Stimulated activated CD8-positive, alpha-beta memory T cell treated with anti-CD3 and anti-CD28 coated beads, Interleukin-15, amount 100 ng/mL, for 24 hours (primary cell): ENCODE measurements at places on chromosomes 3 and 15.

GRCh38 chr3:87175732-87176131 is 51.4 kb upstream of the CHMP2B start:
- DNase-seq: no peak

DNA sequence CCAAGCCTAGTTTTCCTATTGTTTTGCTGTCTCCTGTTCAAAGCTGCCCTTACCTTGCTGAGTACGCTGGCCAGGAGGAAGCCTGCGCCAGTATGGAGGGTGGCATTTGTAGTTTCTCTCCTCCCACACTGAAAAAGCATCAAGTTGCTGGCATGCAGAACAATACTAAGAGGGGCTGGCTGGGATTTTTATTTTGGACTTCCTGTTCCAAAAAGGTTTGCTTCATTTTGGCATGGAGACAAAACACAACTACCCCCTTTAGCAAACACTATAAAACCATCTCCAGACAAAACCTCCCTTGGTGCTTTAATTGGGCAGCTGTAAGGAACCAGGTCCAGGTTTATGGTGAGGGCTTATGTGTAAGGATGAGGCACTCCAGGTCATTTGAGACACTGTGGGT is 457.6 kb downstream of the PDCD6IP start:
- no peak for DNase-seq

DNA sequence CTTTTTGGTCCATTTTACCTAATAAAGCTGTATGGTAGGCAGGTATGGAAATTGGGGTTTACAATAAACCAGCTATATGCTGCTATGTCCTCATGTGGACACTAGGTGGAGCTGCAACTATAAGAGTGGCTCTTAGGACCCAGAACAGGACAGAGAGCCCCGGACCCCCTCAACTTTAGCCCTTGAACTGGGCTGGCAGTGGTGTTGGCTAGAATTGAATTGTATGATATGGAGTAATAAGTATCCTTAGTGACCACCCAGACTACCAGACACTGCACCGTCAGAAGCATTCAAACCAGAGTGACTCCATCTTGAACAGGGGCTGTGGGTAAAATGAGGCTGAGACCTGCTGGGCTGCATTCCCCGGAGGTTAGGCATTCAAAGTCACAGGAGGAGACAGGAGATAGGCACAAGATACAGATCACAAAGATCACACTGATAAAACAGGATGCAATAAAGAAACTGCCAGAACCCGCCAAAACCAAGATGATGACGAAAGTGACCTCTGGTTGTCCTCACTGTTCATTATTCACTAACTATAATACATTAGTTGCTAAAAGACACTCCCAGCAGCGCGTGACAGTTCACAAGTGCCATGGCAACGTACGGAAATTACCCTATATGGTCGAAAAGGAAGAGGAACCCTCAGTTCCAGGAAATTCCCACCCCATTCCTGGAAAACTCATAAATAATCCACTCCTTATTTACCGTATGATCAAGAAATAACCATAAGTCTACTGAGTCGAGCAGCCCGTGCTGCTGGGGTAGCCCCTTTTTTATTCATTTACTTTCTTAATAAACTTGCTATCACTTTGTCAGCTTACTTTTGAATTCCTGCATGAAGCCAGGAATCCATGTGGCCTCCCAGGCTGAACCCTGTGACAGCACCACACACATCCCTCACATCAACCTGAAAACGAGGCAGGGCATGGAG is 68.7 kb upstream of the BLM start:
- DNase-seq: no peak

GRCh38 chr3:69770976-69771634 is 31.8 kb downstream of the MITF start:
- DNase-seq: no peak

DNA sequence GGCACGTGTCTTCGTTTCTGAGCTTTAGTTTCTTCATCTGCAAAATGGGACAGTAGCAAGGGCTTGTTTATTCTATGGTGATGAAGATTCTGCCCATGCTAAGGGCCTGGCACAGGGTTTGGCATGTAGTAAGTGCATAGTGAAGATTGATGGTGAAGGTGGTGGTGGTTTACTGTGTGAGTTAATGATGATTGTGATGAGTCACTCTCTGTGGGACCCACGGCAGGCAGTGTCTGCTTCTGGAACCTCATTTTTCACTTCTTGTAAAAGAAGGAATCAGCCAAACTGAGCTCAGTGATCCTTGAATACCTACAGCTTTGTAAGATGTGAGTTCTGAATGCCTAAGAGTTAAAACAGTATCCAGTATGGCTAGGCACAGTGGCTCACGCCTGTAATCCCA is 86.2 kb upstream of the LRTM1 start:
- DNase-seq: no peak

GRCh38 chr3:193982258-193982659 is 153.7 kb upstream of the HES1 start:
- DNase-seq: no peak

DNA sequence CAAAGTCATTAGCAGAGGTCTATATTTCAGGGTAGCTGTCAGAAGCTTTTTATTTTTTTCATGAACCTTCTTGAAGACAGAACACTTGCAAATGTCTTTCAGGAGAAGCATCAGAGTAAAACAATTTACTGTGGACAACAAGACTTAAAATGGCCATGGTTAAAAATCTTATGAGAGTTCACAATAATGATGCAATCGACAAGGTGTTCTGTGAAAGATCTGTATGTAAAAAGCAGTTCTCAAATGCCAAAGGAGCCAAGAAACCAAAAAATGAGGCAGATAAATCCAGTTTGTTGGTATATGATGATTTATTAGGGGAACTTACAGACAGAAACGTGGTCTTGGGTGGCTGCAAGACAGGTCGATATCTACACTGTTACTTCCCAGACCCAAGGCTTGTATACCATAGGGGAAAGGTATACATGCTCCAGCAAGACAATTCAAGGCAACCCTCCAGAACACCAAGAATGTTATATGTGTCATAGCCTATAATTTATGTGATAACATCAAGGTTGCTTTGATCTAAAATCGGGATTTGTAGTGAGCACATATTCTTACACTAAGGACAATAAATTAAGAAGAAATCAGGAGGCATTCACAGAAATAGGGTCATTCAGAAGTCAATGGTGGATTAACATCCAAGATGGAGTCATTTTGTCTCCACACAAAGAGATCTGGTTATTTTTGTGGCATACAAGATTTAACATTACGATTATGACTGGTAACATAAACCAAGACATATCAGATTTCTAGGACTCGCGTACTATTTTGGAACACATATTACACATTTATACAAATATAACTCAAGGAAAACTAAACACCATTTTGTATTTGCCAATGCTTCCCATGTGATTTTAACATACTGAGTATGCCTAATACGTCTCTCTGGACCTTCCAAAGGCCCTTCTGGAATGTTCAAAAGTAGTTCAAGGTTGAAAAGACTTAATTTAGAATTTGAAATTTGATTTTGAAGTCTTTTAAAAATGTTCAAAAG is 316.4 kb downstream of the THSD4 start:
- no peak for DNase-seq

- DNase-seq: no peak
These were observed 1354.1 kb upstream of the EPHA6 start for GRCh38 chr3:95460274-95460673.

DNA sequence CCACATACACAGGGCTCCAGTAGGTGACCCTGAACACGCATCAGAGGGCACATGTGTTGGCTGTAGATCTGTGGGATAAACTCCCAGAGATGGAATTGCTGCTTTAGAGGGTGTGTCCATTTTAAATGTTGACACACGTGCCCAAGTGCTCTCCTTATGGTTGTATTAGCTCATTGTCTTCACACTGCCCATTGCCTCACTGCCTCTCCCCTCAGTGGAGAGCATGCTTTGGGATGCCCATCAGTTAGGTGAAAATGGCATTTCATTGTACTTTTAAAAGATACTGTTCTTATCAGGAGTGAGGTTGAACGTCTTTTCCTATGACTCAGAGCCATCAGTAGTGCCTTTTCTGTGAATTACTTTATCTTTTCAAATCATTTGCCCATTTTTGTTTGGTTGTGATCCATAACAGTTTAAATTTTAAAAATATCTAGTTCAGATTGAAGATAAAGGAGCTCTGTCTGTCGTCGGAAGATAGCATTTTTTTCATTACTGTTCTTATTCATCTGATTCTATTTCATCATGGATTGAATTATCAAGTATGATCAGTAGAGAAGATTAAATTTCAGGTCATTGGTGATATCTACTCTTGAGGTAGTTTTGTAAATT is 120.7 kb downstream of the CHDH start:
- DNase-seq: no peak

DNA sequence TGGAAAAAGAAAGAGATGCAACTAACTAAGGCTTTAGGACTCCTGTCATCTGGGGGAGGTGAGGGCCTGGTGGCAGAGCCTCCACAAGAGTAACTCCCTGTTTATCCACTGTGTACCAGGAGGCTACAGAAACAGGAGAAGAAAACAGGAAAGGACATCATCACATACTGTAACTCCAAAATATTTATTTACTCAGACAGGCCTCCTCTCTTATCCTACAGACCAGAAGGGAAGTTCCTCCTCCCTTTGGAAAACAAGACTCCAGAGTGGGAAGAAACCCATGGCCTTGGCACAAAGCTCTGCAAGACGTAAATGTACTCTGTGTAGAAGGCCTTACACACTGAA is 40.1 kb upstream of the AKAP13 start:
- no peak for DNase-seq
